ENCODE measurements at places on chromosomes 2 and 18.

- peak; percentile 19 for DNase-seq
Observed at GRCh38 chr18:57784034-57784800, 18.9 kb downstream of the ATP8B1 start.

DNA sequence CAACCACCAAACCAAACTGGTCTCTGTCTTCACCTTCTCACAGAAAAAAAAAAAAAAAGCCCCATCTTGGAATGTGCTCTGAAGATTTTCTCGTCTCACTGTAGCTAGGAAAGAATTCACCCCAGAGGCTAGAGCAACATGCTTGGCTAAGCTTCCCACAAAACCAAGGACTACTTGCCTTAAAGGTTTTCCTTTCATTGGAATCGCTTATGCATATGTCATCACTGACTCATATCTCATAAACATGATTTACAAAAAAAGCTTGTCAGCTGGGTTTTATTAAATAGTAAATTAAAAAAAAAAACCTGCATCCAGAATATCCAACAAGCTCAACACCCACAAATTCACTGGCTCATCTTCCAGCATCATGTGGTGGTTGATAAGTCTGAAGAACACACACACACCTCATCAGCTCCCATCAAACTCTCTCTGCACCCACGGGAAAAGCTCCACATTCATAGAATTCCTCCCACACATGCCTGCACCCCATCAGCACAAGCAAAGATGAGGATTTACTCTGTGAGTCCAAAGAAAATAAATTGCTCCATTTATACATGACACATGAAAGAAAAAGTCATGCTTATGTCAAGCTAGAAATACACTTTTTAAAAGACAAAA is 182.0 kb upstream of the TRIB2 start:
- DNase-seq = no peak

- no peak for DNase-seq
Observed at GRCh38 chr2:5035057-5035488, 657.1 kb upstream of the SOX11 start.

GRCh38 chr2:108616751-108617161 is 82.5 kb downstream of the LIMS1 start:
- DNase-seq = no peak

DNA sequence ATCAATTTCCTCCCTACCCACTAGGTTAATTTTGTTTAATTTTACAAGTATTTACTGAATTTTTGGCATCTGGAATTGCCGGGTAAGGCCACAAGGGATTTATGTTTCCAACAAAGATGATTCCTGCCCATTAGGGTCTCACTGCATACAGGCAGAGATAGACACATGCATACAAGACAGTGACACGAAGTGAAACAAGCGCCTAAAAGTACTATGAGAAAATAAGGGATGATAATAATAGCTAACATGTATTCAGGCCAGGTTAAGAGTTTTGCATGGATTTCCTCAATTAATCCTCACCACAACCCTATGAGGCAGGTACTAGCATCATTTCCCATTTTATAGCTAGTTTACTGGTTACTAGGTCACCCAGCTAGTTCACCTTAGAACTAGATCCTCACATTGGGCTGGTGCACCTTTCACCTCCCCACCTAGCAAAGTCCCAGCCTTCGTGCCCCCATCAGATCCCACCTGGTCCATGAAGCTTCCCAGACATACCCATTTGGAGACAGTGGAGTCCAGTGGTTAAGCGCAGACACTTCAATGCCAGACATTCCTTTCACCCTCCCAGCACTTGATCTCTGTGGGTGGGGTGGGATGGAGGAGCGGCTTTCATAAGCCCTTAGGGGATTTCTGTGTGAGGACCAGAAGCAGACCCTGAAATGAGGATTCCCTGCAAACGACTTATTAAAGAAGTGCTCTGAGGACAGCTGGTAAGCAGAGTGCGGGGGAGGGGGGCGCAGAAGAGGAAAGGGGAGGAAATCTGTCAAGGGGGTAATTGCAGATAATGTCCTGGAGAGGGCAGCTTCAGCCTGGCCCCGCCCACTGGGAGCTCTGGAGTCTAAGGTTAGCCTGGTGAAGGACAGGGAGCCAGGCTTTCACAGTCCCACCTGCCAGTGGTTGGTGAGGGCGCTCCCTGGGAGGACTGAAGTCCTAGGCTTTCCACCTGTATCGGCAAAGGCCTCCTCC is 5.8 kb upstream of the DGUOK start:
- peak; percentile 67 for DNase-seq

DNA sequence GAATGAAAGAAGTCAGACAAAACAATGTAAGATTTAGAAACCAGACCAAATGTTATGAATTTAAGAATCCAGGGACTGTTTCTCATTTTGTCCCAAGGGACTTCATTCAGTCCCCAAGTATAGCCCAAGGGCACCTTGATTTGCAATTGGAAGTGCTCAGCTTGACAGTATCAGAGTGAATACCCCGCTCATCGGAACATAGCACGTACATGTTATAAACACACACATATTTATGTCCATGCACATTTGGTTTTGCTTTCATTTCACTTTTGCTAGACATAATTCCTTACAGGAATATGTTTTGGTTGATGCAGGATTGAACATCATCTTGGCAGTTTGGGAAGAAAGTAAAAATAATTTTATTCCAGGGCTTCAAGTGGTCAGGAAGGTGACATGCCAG is 100.2 kb downstream of the PID1 start:
- no peak for DNase-seq

- DNase-seq = peak; percentile 13
Observed at GRCh38 chr2:234218266-234219045, 168.0 kb downstream of the SPP2 start.

- no peak for DNase-seq
Observed at GRCh38 chr2:120439067-120439368, 93.1 kb downstream of the INHBB start.

GRCh38 chr18:452816-453215 is 47.7 kb downstream of the COLEC12 start:
- no peak for DNase-seq

DNA sequence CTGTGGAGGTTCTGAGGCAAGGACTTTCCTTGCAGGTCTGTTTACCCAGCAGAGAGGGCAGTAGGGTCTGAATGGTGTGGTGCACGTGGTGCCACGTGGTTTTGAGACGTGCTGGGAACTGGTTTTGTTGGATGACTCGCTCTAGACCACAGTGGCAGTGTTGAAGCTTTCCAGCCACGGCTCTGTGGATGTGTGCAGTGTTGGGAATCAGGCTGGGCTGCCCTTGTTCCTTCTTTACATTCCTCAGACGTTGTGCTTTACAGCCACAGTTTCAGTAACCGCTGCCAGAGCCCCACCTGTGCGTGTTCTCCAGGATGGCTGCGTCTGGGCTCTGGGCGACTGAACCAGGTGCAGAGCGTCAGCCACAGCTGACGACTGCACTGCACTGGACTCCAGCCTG is 8.2 kb downstream of the CTDP1 start:
- DNase-seq = no peak

GRCh38 chr2:100752628-100753333 is 67.2 kb upstream of the NPAS2 start:
- no peak for DNase-seq

DNA sequence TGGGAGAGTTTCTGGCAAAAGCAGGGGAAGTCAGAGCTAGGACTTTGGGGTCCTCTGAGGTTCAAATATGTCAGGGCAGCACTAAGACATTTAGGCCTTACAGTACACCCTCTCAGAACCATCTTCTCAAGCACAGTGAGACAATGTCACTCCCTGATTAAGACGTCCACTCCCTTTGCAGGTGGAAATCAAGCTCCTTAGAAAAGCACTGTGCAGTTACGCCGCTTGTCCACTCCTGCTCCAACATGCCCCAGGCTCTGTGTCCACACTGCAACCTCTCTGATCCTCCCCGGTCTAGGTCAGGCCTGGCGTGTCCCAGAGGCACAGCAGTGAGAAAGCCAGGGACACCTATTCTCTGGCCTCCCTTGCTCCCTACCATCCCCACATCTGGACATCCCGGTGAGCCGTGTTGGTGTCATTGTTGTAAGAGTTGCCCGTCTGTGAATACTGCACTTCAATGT is 528.6 kb upstream of the ID2 start:
- DNase-seq = no peak

DNA sequence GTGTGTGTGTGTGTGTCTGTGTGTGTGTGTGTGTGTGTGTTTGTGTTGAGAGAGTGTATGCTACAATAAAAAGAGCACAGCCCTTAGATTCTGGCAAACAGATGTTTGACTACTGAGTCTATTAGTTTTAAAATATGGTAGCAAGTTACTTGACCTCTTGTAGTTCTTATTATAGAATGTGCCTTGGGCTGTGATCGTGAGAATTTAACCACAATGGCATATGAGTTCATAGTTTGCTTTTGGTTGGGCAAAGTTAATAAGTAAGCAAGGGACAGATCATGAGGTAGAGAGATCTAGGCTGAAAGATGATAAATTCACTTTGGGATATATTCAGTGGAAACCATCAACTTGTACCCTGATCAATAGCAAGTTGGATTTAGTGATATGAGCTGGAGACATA is 334.3 kb upstream of the VWC2L start:
- DNase-seq = no peak

- DNase-seq = no peak
Observed at GRCh38 chr18:51559902-51560287, 362.4 kb upstream of the MEX3C start.

DNA sequence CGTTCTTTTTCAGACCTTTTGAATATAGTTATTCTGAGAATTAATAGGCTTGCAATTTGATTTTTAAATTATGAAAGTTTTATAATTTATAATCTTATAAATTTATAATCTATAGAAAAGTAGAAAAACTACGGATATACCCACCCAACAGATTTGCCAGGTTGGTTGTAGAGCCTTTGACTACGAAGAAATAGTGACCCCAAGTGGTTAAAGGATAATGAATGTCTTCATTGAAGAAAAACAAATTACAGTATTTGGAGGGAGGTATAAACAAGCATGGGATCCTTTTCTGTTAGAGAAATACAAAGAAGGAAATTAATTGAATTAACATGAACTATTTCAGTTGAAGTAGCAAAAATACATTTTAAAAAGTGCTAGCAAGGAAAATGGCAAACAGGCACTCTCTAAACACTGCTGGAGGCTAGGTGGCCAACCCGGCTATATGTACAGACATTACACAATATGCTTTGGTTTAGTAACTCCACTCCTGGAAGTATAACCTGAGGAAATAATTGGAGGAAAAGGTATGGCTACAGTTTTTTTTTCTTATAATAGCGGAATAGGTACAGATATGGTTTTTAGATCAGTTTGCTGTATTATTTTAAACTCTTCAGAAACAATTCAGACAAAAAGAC is 110.9 kb downstream of the MIB1 start:
- no peak for DNase-seq

DNA sequence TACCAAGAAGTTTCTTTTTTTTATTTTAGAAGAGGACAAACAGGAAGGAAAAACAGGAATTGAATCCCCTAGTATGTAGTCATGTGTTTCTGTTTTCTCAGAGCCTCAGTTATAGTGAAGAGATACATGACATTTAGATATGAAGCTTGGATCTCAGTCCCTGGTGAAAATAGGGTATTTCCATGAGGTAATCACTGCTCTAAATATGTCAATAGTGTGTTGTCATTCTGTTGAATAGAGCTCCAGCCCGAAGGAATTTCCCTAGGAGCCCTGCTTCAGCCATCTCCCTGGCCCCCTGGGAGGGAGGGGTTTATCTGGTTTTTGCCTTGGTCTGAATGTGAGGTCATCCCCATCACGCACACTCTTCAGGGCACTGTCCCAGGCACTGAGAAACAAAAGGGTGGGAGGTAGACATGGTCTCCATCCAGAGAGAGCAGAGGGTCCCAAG is 47.1 kb upstream of the REL start:
- DNase-seq = no peak
